ENCODE measurements at places on chromosomes 11 and 22.
A peak's percentile ranks its signal among the peaks of the same experiment; 100 is the strongest.

DNA sequence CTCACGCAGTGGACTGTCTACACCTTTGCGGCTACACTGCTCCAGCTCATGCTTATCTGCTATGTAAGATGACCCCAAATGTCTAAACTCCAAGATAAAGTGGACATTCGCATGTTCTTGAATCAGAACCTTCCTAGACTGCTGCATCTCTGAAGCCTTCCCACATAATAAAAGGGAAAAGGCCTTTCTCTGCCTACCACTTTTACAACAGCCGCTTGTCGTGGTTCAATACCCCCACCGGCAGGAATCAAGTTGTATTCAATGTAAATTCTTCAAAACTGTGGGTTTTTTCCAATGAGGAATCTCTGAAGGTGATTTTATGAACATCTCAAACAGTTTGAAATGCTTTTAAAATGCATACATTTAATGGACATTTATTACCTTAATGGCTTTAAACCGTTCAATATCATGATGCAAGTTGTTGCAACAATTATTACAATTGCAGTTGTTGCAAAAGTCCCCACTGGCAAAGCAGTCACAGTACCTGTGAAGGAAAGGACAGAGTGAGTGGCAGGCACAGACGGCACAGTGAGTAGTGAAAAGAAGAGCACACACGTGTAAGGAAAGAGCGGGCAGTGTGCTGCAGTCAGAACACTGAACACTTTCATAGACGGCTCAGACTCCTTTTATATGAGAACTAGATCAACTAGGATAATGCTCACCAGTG is 31.2 kb downstream of the GAL start:
- DNase-seq = no peak

- DNase-seq = no peak
These were observed 636.8 kb upstream of the CCDC179 start for GRCh38 chr11:23497040-23497439.

DNA sequence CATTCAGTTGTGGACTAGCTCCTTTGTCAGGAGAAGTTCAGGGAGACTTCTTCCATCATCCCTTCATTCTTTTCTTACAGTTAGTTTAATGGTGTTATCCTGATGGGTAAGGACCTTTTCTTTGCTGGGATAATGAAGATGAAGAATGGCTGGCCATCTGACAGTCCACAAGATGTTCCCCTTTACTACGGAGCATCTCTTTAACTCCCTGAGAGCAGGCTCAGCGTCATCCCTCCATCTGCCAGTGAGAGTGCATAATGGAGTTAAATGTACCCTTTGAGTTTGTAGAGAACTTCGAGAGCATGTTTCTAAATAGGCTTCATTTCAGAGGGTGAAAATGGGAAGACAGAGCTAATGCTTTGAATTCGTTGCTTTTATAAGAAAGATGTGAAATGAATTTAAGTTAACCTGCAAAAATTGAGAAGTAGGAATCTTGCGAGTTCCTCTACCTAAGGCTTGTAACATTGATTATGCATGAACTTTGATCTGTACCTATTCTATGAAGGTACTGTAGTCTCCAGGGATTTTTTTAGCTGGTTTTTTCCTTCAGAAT is 1.7 kb downstream of the EP300 start:
- DNase-seq = peak; percentile 48

DNA sequence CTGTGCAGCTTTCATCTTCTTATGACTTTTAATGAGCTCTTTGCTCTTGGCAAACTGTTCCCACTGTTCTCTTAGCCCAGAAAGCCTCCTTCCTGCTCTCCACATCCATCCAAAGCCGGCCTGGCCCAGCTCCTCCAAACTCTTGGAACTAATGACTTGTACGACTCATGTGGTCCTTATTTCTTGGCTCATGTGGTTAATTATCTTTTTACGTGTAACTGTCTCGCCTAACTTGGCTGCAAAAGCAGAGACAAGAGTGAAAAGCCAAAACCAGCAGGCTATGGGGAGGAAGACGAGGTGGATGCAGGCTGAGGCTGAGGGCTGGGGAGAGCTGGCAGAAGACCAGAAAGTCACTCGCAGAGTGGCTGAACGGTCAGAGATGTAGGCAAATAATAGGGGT is 5.5 kb downstream of the CSNK2A3 start:
- DNase-seq = peak; percentile 38

DNA sequence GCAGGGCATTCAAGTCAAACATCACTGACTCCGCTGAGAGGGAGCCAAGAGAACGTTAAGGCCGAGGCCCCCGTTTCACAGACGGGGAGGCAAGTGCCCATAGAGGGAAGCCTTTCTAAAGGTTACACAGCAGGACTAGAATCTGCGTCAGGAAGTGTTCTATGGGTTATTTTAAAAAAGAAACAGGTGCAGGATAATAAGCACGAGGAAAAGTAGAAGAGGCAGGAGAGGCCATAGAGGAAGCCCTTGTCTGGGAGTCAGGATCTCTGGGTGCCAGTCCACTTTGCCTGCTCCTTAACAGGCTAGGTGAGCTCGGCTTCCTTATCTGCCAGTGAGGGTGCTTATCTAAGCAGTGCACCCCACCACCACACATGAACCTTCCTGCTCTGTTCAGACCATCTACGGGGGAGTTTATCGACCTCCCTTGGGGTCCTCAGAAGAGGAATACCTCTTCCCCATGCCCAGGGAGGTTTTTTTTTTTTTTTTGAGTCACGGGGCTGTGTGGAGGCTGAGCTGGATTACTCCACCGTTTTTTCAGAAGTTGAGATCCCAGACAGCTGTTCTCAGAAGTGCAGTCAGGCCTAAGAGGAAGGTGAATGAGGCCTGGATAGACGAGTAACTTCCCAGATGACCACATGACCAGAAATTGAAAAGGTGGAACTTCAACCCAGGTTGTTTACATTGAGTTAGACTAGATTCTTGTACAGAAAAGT is 1.2 kb upstream of the FCHSD2 start:
- no peak for DNase-seq

DNA sequence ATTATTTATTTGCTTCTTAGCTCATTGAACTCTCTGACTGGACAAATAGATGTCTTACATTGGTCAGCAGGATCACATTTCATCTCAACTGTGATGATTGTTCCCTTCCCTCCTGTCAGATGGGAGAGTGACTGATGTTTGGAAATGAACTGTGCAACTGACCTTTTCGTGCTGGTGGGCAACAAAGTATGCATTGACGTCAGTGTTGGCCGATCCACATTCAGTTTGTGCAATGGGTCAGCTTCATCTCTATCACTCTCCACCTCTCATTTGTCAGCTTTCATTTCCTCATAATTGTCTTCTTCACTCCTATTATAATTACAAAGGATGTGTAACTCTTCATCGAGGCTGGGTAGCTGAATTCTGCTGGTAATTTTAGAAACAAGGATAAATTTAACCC is 71.3 kb downstream of the PPP2R1B start:
- peak; percentile 87 for DNase-seq

GRCh38 chr11:32497951-32498350 is 62.6 kb upstream of the WT1 start:
- DNase-seq = no peak

DNA sequence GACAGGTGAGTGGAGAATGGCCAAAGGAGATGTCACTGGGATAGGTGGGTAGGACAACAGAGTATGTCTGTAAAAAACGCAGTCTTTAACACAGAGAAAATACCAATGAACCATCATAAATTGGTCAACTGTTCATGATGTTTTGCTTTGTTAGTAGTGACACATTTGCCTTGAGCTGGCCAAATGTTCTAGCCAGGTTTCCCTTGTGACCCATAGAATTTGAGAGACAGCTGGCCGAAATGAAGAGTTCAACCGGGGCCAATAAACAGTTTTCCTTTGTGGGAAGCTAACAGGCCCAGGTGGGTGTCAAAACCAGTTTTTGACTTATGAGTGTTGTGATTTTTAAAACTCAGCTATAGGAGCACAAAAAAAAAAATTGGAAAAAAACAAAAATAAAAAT is 116.6 kb upstream of the BID start:
- DNase-seq = no peak

GRCh38 chr11:75100314-75100713 is 3.6 kb upstream of the OR2AT4 start:
- DNase-seq = no peak

DNA sequence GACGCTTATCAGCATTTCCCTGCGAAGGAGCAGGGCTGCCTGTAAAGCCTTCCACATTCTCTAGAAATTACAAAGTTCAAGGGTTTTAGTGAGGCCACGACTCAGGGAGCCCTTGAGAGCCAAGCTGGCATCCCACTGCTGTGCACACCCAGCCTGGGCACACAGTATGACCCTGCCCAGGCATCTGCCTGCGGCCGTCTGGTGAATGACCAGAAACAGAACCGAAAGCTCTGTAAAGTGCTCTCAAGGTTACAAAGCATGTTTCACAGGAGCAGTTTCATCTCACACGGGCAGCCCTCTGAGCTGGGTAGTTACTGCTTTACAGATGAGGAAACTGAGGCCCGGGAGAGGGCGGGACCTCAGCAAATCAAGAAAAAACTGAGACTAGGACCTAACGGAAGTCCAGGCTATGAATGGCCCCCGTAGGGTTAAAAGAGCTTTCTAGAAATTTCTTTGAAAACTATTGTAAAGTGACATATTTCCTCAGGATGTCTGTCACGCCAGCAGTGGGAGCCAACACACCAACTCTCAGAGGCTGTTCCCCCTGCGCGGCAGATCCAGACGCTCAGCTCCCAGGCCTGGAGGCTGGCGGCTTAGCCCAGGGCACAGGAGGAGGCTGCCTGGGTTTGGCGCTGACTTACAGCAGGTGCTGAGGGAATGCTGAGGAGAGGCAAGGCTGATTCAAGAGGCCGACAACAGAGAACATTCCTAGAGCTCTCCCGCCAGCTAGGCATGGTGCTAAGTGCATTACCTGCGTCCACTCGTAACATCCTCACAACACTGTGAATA is 7.7 kb upstream of the TCF20 start:
- peak; percentile 52 for DNase-seq

GRCh38 chr22:50148991-50149721 is 21.4 kb upstream of the PANX2 start:
- peak; percentile 73 for DNase-seq

- DNase-seq = no peak
These were observed 96.8 kb upstream of the THY1 start for GRCh38 chr11:119519796-119520195.

- no peak for DNase-seq
These were observed 141.6 kb downstream of the ELP4 start for GRCh38 chr11:31651208-31651607.

DNA sequence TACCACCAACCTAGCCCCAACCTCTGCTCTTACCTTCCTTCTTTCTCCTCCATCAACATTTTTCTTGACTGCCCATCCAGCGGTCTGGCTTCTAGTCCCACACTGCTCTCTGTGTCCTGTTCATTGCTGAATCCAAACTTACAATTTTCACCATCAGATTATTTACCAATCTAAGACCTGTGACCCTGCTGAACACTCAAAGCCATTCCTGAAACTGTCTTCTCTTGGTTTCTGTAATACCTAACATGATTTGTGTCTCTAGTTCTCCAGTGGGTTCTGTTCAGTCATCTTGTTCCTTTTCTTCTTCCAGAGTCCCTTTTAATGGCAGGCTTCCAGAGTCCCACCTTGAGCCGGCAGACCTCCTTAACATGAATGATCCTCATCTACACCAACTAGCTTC is 24.1 kb downstream of the RRAS2 start:
- no peak for DNase-seq

GRCh38 chr22:48957311-48957986 is 870.2 kb downstream of the BRD1 start:
- no peak for DNase-seq

DNA sequence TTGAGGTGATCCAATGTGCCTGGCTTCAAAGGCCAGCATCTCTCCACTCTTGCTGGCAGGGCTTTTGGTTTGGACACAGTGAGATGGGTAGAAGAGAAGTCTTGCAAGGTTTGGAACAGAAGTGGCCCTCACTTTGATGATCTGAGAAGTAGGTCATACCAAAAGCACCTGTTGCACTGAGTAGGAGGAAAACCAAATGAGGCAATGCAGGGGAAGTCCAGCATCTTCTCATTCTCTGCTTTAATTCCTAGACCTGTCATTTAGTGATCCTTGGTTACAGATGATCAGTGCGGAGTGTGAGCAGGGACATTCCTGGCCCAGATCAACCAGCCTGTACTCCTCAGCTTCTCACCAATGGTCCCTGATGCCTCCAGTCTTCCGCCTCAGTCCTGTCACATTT is 990.5 kb downstream of the OPCML start:
- no peak for DNase-seq

- no peak for DNase-seq
These were observed 319.7 kb downstream of the LARGE1 start for GRCh38 chr22:33600595-33600994.

DNA sequence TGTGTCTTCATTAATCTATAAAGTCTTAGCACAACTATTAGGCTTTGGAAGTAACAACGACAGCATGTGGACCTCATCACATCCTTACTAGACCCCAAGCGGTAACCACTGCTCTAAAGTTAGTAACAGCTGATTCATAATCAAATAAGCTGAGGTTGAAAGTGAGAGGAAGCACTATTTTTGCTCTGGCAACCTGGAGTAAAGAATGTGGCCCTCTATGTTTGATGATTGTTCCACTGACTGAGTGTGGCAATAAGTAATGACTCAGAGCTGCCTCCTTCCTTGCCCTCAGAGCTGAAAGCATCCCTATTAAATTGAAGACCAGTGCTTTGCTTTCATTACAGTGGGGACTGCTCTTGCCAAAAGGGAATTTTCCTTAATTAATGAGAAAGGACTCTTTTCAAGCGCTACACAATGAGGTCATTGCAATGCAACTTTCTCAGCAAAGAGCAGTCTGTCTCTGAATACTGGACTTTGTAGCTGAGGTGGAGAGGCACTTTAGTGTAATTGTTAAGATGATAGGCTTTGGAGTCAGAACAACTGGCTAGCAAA is 906.1 kb upstream of the RAG2 start:
- peak; percentile 90 for DNase-seq

- DNase-seq = peak; percentile 25
These were observed 97.2 kb downstream of the JRKL start for GRCh38 chr11:96486890-96487611.

DNA sequence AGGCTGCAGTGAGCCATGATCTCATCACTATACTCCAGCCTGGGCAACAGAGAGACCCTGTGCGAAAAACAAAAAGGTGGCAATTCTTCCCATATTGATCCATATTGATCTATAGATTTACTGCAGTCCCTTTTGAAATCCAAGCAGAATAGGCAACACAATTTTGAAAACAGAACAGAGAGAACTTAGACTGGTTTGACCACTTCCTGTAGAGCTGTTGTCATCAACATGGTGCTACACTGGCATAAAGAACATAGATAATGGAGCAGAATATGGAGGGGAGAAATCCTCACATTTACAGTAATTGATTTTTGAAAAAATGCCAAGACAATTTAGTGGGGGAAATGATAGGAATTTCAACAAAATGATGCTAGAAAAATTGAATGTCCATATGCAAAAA is 34.1 kb downstream of the GRK3 start:
- no peak for DNase-seq

DNA sequence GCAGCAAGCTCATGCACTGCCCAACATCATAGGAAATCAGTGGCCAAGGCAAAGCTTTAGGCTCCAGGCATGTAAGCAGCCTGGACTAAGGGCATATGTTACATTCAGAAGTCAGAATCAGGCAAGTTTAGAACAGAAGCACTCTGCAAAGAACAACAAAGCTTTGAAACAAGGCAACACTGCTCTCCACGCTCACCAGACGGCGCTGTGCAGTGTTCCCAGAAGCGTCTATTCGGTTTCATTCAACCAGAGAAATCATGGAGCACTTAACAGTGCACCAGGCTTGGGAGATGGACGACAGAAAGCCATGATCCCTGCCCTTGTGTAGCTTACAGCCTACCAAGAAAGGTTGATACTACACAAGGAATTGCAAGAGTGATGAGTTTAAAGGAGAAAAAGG is 555.8 kb downstream of the BUD13 start:
- peak; percentile 77 for DNase-seq

GRCh38 chr11:70647188-70648166 is 249.1 kb downstream of the CTTN start:
- DNase-seq = no peak
